ENCODE measurements at places on chromosomes 5 and 9.

- no peak for DNase-seq
Measured at GRCh38 chr5:119291877-119292276, 63.9 kb upstream of the TNFAIP8 start.

DNA sequence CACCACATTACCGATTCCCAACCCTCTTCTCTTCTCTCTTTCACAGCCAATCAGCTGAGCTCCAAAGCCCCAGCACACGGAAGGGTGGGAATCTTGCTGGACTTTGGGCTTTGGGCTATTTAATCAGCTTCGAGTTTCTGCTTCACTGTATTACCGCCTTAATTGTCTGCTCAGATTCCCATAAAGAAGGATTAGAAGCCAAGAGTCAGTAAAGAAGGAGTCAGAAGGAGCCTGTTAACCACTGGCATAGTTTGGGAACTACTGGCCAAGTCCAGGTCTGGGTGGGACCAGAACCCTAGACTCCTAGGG is 4.4 kb downstream of the SPRY4 start:
- peak; percentile 50 for DNase-seq

- DNase-seq: no peak
Measured at GRCh38 chr5:124634228-124634739, 112.2 kb downstream of the ZNF608 start.

- no peak for DNase-seq
Measured at GRCh38 chr9:95962936-95963335, 87.4 kb downstream of the ERCC6L2 start.

DNA sequence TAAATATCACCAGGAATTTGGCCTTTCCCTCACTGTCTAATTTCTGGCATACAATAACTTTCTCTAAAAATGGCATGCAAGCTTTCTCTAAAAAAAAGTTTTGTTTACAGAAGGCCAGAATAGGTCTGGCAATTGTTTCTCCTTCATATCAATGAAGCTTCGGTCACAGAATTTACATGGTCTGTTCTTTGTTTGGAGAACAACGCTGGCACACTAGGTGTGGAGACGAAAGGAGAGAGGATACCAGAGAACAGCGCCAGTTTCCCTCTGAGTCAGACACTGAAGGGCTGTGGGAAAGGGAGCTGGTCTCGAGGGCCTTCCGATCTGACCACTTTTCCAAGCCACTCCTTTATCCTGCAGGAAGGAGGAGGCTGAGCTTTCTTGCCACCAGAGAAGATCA is 60.1 kb upstream of the ITGA1 start:
- no peak for DNase-seq

- no peak for DNase-seq
Measured at GRCh38 chr5:174242573-174242972, 197.1 kb downstream of the NSG2 start.

DNA sequence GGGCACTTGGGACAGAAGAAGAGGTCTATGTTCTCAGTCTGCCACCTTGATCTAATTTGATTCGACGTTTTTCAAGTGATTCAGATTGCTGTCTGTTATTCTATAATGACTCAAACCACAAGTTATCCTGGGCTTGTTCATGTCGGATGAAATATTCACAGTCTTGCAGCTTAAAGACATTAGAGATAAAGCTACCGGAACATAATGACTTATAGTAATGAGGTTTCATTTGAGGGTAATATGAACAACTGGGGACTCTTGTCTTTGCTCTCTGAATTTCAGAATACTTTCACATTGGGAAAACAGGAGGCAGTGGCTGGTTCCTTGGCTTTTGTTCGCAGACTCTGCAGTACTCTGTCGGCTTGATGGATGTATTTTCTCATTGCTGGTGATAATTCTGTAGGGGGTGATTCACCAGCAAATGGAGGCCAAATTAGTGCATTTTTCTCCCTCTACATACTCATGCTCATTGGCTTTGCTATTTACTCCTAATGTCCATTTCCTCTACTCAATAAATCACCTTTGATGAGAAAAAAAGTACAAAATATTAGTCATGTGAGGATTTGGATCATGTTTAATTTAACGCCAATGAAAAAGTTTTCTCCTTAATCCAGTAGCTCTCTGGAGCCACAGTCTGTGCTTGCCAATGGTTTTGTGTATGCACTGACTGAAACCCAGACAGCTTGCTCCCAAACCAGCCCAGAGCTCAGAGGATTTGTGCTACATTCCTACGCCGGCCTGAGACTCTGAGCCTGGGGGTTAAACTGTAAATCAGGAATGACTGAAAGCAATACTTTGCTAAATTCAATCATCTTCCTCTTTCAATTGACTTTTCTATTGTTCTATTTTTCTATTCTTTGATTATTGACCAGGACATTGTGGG is 154.7 kb upstream of the ANKH start:
- no peak for DNase-seq

GRCh38 chr9:5608298-5609225 is 20.3 kb upstream of the RIC1 start:
- no peak for DNase-seq

- DNase-seq: peak; percentile 47
Measured at GRCh38 chr5:95892784-95893354, 68.8 kb downstream of the ELL2 start.

DNA sequence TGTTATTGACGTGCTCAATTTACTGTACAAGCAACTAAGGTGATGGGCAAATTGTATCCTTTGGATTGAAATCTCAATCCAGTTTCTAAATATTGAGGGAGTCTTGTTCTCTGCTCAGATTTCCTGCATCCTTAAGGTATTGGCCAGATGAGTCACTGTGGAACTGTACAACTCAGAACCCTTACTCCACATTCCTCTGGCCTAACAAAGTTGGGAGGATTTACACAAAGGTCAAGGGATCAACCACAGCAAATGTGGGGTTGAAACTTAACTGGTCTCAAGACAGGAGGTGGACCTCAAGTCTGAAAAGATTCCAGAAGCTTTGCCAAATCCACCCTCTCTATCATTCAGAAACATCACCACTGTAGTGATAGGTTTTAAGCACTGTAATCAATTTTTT is 81.5 kb upstream of the AGXT2 start:
- no peak for DNase-seq

DNA sequence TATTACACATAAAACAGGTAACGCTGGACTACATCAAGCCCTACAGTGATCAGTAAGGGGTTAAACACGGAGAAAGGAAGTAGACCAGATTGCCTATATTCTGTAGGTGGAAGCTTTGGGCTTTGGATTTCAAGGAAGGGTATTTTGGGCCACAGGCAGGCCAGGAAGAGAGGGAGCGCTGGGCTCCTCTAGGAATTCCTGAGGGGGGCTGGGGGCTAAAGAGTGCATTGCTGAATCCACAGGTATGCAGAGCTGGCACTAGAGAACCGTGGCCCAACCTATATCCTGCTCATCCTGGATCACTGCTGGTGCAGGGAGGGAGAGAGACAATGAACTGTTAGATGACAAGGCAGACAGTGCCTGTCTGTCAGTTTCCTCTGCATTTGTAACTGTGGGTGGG is 367.1 kb downstream of the CSNK1G3 start:
- no peak for DNase-seq

DNA sequence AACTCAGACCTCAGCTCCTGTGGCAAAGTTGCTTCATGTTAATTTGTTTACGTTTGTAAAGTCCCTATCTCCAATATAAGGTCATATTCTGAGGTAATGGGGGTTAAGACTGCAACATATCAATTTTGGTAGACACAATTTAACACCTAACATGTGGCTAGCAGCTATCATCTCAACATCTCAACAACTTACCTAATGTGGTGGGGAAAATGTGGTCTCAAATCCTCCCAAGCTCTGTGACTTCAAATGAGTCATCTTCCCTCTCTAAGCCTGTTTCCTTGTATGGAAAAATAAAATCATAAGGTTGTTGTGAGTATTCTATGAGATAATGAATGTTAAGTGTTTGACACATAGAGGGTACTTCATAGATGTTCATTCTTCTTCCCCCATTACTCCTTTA is 443.3 kb downstream of the CDK5RAP2 start:
- no peak for DNase-seq

DNA sequence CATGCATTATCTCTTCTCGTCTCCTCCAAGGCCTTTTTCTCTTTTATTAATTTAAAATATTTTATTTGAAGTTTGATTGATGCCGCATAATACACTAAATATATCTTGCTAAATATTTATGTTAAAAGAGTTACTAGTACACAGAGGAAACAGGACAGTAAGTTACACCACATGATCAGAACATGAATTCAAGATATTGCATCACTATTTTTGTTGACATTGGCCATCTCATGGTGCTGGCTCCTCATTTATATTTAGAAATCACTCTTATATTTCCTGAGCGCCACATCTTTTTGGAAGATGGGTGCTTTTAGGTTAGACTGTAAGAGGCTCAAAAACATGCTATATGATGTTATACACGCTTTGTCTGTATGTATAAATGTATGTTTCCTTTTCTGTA is 23.0 kb downstream of the SPEF2 start:
- DNase-seq: no peak

- no peak for DNase-seq
Measured at GRCh38 chr5:113520429-113520828, 6.9 kb downstream of the YTHDC2 start.

DNA sequence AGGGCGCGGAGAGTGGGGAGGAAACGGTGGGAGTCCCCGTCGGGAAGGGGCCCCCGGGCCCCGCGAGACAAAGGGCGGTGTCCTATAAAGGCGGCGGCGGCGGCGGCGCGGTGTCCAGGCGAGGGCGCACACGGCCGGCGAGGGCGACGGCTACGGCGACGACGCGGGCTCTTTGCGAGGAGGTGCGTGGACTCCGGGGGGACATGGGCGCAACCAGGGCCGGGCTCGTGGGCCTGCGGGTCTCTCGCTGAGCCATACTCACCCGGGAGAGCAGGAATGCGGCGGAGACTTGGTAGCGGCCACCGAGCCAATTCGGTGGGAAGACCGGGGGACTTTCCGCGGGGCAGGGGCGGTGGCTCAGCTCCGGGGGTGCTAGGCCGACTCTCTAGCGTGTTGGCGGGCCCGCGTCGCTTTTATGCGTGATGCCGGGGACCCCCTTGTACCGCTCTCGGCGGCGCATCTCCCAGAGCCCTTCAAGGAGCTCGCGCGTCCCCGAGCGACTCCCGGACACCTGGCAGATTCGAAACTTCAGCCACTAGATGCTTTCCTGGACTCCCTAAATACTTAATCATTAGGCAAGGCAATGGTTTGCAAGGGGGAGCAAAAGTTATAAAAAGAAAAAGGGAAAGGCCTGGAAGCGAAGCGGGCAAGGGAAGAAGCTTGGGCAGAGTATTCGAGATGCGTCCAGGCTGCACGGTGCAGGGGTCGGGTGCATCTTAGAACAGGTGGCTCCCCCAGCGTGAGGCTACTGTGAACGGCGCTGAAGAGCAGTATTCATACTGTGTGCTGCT is 5.9 kb upstream of the TAL2 start:
- peak; percentile 77 for DNase-seq

- DNase-seq: no peak
Measured at GRCh38 chr9:69470186-69470977, 145.4 kb downstream of the ENTREP1 start.

- no peak for DNase-seq
Measured at GRCh38 chr5:59521476-59521875, 372.1 kb downstream of the PDE4D start.

DNA sequence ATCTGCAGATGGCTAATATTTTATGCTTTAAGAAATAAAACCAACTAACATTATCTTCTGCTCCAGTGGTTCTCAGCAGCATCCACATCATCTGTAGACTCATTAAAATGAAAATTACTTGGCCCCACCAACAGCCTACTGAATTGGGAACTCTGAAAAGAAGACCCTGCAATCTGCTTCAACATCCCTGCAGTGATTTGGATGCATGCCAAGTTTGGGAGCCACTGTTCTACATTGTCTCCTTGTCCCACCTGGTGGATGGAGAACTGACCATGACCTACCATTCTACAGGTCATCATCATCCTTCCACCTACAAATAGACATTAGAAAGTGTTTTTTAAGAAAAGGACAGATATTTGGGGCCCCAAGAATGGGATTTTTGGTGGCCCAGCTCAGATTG is 71.1 kb downstream of the ACER2 start:
- DNase-seq: no peak

- no peak for DNase-seq
Measured at GRCh38 chr5:64811050-64811640, 42.4 kb downstream of the CWC27 start.

DNA sequence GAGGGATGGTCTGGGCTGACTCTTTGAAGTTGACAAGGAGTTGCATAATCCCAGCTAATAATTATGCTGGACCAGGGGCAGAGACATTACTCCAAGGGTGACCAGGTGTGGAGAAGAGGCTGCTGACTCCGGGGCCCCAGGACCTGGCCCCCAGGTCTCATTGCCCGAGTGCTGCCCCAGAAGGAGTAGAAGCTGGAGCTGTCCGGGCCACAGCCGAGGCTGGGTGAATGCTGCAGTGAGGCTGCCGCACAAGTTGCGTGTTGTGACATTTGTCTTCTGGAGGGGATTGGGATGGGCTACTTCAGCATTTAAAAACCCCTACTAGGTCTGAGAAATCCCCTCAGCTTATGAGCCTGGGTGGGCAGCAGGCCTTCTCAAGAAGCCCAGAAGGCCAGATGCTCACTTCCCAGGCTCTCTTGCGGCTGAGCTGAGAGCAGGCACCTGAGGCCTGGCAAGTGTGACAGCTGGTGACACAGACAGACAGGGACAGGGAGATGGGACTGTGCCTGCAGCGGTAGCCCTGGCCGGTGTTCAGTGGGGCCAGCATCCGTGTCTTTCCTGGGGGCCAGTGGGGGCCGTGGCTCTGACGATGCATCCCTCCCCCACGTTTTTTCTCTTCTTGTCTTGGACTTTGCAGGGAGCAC is 122.8 kb downstream of the KCNIP1 start:
- no peak for DNase-seq

GRCh38 chr9:106420511-106420944 is 442.4 kb upstream of the ZNF462 start:
- DNase-seq: no peak

- no peak for DNase-seq
Measured at GRCh38 chr5:116944183-116944582, 369.6 kb upstream of the SEMA6A start.

DNA sequence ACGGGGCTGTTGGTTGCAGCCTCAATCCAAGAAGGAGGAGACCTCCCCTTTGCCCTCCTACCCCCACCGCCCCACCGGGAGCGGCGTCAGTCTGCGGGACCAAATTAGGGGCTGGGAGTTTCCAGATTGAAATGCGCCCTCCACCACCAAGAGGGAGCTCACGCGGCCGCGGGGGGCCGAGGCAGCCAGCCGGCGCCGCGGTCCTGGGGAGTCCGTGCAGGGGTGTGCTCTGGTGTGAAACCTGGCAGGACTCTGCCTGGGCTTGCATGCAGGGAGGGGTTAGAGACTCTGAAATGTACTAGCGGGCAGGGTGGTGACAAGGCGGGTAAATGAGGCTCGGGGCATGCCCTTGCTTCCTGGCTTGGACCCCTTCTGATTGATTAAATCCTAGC is 989 bp upstream of the FBN2 start:
- DNase-seq: no peak

- no peak for DNase-seq
Measured at GRCh38 chr5:66139318-66139712, 4.8 kb upstream of the SREK1 start.

DNA sequence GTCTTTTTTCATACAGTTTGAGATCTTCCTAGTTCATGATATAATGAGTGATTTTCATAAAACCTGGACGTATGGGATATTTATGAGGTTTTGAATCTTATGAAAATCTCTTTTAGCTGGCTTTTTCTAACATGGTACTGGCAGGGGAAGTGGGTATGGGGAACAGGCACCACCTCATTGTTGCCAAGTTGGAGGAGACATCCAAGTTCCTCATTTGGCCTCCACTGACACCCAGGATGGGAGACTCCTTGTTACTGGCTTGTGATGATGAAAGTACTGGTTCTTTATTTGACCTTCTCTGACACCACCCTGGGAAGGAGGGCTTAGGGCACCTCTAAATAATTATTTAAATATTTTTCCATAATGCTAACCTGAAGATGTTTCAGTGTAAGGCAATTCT is 4.0 kb upstream of the TNPO1 start:
- DNase-seq: no peak

All from WERI-Rb-1 (cell line).